Common myeloid progenitor, CD34-positive (primary cell): ENCODE measurements at places on chromosomes 7 and 10.
A peak's percentile ranks its signal among the peaks of the same experiment; 100 is the strongest.

DNA sequence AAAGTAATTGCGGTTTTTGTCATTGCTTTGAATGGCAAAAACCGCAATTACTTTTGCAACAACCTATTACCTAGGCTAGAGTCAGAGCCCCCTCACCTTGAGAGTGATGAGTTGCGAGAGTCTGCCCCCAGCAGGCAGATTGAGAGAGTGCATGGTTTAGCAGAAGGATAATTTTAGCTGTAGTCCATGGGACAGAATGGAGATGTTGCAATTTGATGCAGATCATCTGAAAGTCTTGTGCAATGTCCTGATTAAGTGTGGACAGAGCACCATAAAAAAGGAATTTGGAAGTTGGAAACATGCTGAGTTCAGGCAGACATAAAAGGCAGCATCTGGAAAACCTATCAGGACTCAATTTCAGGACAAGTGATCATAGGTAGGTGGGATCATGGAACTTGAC is 48.7 kb downstream of the GPR141 start:
- peak; percentile 84 for DNase-seq

DNA sequence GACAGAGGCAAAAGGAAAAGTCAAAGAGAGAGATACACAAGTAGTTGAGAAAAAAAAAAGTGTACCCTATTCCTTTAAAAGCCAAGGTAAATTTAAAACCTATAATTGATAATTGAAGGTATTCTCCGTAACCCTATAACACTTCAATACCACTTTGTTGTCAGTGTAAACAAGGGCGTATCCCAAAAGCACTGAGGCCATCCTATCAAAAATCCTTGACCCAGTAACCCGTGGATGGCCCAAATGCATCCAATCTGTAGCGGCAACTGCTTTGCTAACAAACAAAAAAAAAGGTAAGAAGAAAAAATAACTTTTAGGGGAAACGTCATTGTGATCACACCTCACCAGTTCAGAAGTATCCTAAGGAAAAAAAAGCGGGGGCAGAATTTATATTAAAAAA is 5.1 kb upstream of the NAPEPLD start:
- DNase-seq: no peak

- DNase-seq: no peak
Measured at GRCh38 chr7:108434010-108434409, 22.2 kb downstream of the NRCAM start.

DNA sequence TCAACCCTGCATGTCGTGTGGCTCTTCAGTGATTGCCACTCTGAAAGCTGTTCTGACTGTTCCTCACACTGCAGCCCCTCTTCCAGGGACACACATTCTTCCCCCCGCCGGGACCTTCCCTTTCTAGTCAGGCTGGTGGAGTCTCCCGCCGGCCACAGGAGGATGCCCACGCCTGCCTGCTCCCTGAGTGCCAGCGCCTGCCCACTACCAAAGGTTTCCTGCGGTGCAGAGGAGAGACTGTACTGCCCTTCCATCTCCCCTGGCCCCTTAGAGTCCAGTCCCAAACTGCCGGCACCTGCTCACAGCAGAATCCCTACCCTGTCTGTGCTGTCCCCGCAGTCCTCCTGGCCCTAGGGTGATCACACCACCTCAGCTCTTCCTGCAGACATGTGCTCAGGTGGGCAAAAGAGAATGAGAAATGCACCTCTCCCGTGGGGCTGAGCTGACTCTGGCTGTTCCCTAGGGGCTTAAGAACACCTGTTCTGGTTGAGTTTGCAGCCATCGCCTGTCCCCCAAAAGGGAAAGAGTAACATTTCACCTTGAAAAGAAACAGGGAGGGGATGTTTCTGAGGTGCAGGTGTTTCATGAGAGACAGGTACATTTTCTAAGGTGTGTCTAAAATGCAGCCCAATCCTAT is 1.4 kb downstream of the PODXL start:
- no peak for DNase-seq

- no peak for DNase-seq
Measured at GRCh38 chr10:11208243-11208642, 190.6 kb downstream of the CELF2 start.

GRCh38 chr7:80387634-80388193 is 124.2 kb downstream of the GNAT3 start:
- DNase-seq: no peak

DNA sequence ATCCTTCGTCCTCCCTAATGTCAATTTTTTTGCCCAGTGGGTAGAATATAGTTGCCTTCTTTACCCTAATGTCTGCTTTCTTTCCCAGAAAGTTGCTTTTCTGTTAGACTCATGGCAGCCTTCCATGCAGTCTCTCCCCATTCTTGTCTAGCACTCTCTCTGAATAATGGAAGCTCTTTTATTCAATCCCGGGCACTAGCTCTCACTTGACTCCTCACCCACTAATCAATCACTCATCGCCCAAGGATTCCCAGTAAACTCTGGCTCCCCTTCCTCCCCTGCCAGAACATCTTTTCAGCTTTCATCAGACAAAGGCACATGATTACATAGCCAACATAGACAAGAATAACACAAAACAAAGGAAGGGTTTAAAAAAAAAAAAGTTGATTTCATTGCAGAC is 100.2 kb upstream of the RELN start:
- no peak for DNase-seq

DNA sequence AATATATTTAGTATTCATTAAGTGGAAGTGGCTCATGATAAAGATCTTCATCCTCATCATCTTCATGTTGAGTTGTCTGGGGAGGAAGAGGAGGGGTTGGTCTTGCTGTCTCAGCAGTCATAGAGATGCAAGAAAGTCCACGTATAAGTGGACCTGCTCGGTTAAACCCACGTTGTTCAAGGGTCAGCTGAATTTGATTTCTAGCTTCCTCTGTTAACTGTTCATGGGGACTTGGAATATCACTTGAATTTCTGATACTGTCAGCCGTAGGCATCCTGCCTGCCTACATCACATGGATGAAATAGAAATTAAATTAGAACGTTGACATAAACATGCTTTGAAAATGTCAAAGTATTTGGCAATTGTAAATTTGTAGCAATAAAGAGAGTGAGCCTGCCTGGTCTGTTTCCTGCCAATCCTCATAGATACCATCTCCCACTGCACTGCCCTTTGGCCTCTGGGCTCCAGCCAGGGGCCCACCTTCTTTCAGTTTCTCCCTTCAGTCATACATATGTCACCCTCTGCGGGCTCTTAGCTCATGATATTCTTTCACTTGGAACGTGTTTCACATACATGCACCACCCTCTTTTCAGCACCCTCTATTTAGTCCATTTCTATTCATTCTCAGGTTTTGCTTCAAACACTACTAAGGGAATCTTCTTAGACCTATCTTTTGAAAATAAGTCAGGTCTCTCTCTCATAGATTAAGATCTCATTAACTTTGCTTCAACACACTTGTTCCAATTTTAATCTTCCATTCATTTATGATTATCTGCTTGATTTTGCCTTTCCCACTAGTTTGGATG is 376.3 kb downstream of the IPMK start:
- DNase-seq: no peak

GRCh38 chr10:70890917-70891431 is 2.6 kb upstream of the PCBD1 start:
- DNase-seq: no peak

GRCh38 chr10:74738985-74739567 is 87.3 kb upstream of the KAT6B start:
- DNase-seq: peak; percentile 88

GRCh38 chr7:93889261-93889660 is 1.3 kb downstream of the TFPI2 start:
- DNase-seq: no peak

- no peak for DNase-seq
Measured at GRCh38 chr10:121578965-121579364, 19.3 kb downstream of the FGFR2 start.

GRCh38 chr7:68964060-68964459 is 634.2 kb upstream of the AUTS2 start:
- peak; percentile 44 for DNase-seq

- DNase-seq: no peak
Measured at GRCh38 chr7:70752794-70753241, 379.1 kb upstream of the GALNT17 start.

DNA sequence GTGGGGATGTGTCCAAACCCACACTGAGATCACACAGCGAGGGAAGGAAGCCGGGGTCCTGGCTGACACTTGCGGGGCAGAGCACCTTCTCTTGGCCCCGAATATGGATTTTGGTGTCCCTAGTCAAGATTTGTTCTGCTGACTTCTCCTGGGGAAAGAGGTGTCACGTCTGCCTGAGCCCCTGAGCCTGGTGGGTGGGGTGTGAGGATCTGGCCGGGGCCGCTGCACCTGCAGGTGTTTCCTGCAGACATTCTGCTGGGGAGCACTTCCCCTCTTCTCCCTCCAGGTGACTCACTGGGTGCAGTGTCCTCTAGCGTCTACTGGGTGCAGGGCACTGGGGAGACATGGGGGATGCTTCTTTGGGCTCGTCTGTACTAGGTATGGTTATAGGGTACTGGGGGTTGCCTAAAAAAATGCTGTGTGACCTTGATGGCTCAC is 99.2 kb downstream of the GRK5 start:
- peak; percentile 96 for DNase-seq

DNA sequence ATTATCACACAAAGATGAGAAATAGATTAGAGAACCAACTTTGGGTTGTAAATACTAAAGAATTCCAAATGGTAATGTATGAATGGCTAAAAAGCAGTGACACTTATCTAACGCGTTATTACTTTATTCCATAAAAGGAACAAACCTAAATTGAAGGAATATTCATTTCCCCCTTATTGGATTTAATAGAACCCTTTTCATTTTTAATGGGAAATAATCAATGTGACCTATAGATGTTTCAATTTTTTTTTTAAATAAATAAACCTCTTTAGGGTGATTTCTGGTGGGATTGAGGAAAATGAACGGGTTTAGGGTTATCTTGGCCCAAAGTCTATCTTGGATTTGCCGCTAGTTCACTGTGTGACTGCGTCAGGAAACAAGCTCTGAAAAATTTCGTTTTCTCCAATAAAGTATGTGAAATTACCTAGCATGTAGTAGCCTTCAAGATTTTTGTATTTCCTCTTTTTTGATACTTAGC is 1.9 kb upstream of the ACBD5 start:
- no peak for DNase-seq

GRCh38 chr10:27600930-27601329 is 96.8 kb downstream of the RAB18 start:
- DNase-seq: no peak

- DNase-seq: no peak
Measured at GRCh38 chr7:2124604-2125345, 108.0 kb downstream of the MAD1L1 start.

DNA sequence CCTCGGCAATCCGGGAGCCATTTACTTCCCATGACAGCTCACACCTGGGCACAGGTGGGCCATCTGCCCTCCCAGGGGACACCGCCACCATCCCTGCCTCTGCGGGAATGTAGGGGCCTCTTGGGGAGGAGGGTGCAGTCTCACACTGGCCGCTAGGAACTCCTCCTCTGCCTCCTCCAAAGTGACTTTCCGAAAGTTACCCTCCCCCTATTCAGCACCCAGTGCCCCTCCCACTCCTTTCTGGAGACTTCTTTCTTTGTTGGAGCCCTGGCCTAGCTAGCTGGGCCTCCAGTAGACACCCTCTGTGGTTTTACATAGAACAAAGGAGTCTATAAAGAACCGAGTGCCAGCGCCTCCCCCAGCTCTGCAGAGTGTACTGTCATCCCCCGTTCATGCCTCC is 45.8 kb upstream of the MNX1 start:
- DNase-seq: no peak

GRCh38 chr10:60235001-60235400 is 154.7 kb downstream of the ANK3 start:
- no peak for DNase-seq

DNA sequence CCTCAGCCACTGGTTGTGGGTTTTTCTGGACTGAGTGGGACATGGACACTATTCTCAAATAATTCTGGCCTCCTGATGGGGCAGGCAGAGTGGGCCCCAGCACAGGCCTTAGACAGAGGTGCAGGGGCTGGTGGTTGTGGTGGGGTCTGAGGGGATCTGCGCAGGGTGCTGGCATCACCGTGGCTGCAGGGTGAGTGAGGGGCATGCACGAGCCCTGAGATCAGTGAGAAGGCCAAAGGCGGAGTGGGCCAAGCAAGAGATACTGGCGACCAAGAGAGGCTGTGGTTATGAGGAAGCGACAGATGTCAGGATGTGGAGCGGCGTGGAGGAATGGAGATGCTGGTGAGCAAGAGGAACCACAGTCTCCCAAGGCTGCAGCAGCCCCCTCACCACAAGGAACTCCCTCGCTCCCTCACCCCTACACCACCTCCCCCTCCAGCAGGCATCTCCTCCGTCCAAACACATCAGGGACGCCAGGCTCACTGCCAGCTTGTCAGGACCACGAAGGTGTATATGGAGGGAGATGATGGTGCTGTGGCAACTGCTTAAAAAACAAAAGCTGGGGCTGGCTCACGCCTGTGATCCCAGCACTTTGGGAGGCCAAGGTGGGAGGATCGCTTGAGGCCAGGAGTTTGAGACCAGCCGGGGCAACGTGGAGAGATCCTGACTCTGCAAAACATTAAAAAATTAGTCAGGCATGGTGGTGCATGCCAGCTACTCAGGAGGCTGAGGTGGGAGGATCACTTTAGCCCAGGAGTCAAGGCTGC is 9.6 kb downstream of the PRF1 start:
- DNase-seq: peak; percentile 96

DNA sequence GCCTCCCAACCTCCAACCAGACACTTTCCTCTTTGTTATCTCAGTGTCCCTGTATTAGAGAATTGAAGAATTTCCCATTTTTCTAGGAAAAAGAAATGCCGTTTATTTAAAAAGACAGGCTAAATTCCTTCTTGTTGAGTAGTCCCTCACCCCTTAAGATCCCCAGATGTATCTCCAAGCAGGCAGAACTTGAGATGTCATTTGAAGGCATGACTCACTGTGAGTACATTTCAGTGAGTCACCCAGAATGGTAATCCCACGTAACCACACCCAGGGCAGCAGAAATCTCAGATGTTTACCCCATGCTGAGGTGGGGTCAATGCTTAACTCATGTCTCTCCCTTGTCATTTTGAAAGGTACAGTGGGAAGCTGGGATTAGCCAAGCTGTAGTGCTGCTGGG is 4.4 kb downstream of the ZNF655 start:
- DNase-seq: no peak
